ENCODE measurements at places on chromosomes 6 and 20. TPM values are rescaled to one million over a fixed set of nuclear protein-coding genes. Genes with fewer than 3 reads are reported as not detected.

The KCNQ2 gene
- not detected for total RNA-seq

The PRSS16 gene
- total RNA-seq: not detected

The BPI gene
- total RNA-seq: not detected

The BMP5 gene
- not detected for total RNA-seq

The MICB gene
- total RNA-seq: 0.11 TPM

The FERMT1 gene
- total RNA-seq: 0.75 TPM

The ESR1 gene
- 3.0 TPM for total RNA-seq

The ERVFRD-1 gene
- not detected for total RNA-seq

The CHRNA4 gene
- total RNA-seq: not detected

The IL17F gene
- total RNA-seq: not detected

The RREB1 gene
- 48.9 TPM for total RNA-seq

The GPR6 gene
- total RNA-seq: not detected

The ADGRG6 gene
- total RNA-seq: 7.7 TPM

The FAM50B gene
- 8.1 TPM for total RNA-seq

The SLC24A3 gene
- 12.9 TPM for total RNA-seq

The MEI4 gene
- not detected for total RNA-seq

The KCNK5 gene
- total RNA-seq: 2.6 TPM

The DEFB123 gene
- total RNA-seq: not detected

The LAMA2 gene
- 45.2 TPM for total RNA-seq

The CD93 gene
- 206 TPM for total RNA-seq

The FANCE gene
- 0.32 TPM for total RNA-seq

The ADGB gene
- total RNA-seq: not detected

The CDH4 gene
- not detected for total RNA-seq

The C6orf15 gene
- total RNA-seq: not detected

The HSPA1L gene
- total RNA-seq: not detected

Measured in ascending aorta (tissue), 2 donors.